Lower lobe of right lung (tissue), 2 donors: ENCODE measurements at places on chromosomes 7 and 10. TPM values are rescaled to one million over a fixed set of nuclear protein-coding genes. Genes with fewer than 3 reads are reported as not detected.

GRCh38 chr10:59922907-59923306, 16.6 kb upstream of the CCDC6 start:
- no peak overlapping the region for H3K27ac ChIP-seq
- DNase-seq, result no peak
- no peaks in the 10 kb centered on the region for H3K4me1 ChIP-seq
- no peaks in the 10 kb centered on the region for H3K27me3 ChIP-seq
- no peaks in the 10 kb centered on the region for H3K36me3 ChIP-seq
- H3K4me3 ChIP-seq, result no peak overlapping the region

The ELFN1 gene
- total RNA-seq, result 1.4 TPM

DNA sequence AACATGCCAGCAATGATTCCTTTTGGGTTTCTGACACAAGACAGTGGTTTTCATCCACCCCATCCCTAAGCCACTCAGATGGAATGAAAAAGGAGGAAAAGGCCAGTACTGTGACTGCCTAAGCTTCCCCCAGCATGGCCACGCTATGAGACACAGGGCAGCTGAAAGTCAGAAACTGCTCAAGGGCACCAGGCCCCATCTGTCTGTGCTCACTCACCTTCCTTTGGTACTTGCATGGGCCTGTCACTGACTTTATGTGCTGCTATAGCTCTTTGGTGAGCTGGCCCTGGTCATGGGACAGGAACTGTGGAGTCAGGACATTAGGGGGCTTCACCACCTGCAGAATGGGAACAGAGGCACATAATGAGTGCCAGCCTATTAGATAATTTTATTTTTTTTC, 21.2 kb upstream of the ACSM6 start:
- no peaks in the 10 kb centered on the region for H3K36me3 ChIP-seq
- H3K4me1 ChIP-seq, result no peaks in the 10 kb centered on the region
- no peak overlapping the region for H3K4me3 ChIP-seq
- DNase-seq, result no peak
- no peak overlapping the region for H3K27ac ChIP-seq
- H3K27me3 ChIP-seq, result no peaks in the 10 kb centered on the region

DNA sequence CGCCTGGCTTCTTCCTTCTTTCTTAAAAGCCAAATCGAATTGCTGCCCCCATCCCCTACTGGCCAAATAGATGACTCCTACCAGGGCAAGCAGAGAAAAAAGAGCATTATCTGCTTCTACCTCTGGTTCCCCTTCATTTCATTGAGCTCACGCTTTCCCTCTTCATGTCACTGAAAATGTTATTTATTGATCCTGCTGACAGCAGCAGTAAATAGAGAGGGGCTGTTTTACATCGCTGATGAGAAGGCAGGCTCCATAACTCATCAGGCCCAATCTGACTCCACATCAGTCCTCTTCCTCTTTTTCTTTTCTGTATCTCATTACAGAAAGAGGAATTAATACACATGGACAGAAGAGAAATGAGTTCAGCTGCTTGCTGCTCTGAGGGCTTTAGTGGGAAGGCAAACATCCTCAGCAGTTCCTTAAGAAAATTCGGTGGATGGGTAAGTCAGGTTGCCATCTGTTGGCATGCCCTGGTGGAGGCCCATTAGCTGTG, 904.1 kb downstream of the KCNMA1 start:
- no peaks in the 10 kb centered on the region for H3K27me3 ChIP-seq
- no peaks in the 10 kb centered on the region for H3K36me3 ChIP-seq

The CISD1 gene
- total RNA-seq, result 24.5 TPM

DNA sequence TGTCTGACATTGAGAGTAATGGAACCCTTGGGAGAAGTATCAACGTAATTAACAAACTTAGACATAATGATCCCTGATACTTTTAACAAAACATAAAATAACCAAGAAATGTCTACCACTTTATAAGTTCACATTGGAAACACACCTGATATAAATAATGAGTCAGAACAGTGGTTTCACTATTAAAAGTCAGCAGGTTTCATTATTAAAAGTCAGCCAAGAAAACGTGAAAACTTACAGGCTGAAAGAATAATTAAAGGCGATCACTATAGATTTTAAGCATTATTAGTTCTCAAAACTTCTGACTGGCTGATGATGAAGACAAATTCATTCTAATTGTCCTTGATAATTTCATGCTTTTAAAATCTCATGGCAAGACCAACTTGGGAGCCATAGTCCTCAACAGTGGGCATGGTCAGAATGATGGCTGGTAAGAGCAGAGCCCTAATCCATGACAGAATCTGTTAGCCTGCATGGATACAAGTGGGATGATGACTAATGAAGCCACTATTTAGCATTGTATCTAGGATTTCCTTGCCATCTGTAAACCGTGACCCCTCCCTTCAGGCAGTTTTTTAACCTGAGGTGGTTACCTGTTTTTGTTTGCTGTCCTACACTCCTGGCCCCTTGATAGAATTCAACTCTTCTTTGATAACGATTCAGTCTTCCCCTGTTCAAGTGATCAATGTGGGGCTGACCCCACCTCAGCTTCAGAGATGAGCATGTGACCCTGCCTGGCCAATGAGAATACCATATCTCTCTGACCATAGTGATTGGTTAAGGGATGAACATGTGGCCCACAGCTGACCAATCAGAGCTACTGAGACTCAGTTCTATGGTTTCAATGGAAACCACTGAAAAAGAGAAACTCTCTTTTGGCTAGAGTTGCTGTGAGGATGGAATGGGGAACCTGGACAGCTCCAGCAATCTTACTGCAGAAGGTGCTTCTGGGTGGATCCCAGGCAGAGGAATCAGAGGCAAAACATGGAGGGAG, 151.0 kb downstream of the PLPP4 start:
- no peak overlapping the region for H3K27ac ChIP-seq
- H3K36me3 ChIP-seq, result no peaks in the 10 kb centered on the region
- DNase-seq, result no peak
- no peaks in the 10 kb centered on the region for H3K27me3 ChIP-seq
- no peaks in the 10 kb centered on the region for H3K4me1 ChIP-seq

DNA sequence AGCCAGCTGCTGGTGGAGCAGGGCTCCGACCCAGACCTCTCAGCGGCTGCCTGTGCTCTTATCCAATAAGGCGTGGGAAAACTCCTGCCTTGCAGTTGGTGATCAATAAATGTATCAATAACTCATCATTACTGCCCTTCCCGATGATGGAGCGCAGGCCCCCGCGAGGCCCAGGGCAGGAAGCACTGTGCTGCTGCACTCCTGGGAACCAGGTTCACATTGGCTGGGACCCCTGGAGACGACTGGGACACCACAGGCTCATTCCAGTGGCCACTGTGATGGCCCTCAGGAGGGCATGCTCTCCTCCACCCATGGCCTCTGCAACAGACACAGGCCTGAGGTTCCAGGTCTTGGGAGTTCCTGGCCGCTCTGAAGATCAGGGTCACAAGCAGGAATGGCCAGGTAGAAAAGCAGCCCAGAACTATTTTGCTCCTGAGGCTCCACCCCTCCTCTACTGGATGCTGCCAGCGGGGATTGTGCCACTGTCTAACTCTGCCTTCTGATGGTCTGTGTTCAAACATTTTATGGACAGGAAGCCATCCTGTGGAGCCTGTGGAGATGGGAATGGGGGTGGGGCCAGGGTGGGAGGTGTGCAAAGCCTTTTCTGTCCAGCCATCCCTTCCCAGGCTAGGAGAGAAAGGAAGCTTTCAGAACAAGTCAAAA, 287.4 kb upstream of the ZMIZ1 start:
- no peak for DNase-seq
- no peak overlapping the region for H3K27ac ChIP-seq
- H3K27me3 ChIP-seq, result no peaks in the 10 kb centered on the region
- H3K36me3 ChIP-seq, result no peaks in the 10 kb centered on the region
- peaks cover 6% of the 10 kb centered on the region for H3K4me1 ChIP-seq
- no peak overlapping the region for H3K4me3 ChIP-seq

DNA sequence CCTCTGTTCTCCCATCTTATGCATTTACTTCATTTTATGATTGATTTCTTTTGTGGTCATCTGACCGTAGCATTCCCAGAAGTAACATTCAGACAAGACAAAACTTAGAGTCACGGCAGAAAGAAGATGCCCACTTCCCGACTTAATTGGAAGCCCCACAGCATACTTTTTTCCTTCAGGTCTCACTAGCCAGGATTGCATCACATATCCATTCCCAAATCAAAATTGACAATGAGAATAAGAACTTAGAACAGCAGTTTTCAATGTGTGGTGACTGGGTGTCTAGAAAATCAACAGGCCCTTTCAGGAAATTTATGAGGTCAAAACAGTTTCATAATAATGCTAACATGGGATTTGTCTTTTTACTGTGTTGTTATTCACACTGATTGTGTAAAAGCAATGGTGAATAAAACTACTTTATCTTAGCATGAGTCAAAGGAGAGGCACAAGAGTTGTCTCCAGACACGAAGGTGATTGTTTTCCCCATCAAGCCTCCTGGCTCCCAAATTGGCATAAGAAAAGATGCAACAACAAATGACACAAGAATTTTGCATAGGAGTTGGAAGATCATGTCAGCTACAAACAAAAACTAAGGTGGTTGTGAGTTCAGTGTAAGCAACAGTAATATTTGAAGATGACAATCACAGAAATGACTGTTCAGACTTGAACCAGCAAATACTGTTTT, 493.9 kb downstream of the HTR7 start:
- H3K27me3 ChIP-seq, result no peaks in the 10 kb centered on the region
- H3K4me1 ChIP-seq, result no peaks in the 10 kb centered on the region
- H3K36me3 ChIP-seq, result no peaks in the 10 kb centered on the region
- no peak for DNase-seq

GRCh38 chr7:6074612-6075380, 43.6 kb downstream of the ANKRD61 start:
- H3K4me3 ChIP-seq, result no peak overlapping the region
- H3K27me3 ChIP-seq, result no peaks in the 10 kb centered on the region
- H3K4me1 ChIP-seq, result no peaks in the 10 kb centered on the region
- peak; percentile 66 for DNase-seq
- H3K27ac ChIP-seq, result no peak overlapping the region
- no peaks in the 10 kb centered on the region for H3K36me3 ChIP-seq

The MBL2 gene
- not detected for total RNA-seq

- H3K4me3 ChIP-seq, result no peak overlapping the region
- no peaks in the 10 kb centered on the region for H3K36me3 ChIP-seq
- H3K27me3 ChIP-seq, result no peaks in the 10 kb centered on the region
- DNase-seq, result no peak
Observed at GRCh38 chr10:29386342-29386999, 97.6 kb downstream of the LYZL1 start.

DNA sequence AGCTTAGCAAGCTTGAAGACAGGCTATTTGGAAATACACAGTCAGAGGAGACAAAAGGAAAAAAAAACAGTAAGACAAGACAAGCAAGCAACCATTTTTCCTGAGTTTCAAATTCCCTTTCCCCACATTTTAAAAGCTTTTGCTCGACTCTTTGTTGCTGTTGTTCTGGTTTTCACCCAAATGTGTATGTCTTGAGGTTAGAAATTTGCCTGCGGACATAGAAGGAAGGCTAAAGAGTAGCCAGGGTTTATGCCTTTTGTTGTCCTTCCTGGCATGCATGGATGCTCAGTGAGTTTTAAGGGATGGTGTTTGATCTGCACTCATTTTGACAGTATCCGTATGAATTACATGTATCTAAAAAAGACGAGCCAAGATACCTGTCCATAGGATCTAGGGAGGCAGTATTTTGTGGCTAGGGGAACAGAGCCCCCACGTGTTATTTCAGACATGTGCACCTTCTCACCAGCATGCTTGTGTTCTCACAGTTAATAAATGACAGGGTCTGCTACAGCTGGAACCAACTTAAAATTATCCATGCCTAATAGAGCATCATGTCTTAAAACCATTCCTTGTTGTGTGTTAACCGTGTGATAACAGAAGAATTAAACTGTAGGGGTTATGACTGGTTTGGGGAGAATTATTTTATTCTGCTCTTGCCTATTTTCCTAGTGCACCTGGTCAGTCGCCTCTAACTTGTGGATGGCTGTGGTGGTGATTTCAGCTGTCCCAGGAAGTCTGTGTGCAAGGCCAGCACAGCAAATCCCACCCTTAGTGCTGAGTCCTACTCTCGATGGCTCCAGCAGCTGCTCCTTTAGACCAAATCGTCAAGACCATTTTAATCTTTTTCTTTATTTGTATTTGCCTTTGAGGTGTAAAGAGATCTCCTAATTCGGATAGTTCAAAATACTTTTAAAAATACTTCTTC, 9.1 kb downstream of the WIPF3 start:
- DNase-seq, result no peak
- H3K36me3 ChIP-seq, result no peaks in the 10 kb centered on the region
- H3K27me3 ChIP-seq, result peaks cover 6% of the 10 kb centered on the region

DNA sequence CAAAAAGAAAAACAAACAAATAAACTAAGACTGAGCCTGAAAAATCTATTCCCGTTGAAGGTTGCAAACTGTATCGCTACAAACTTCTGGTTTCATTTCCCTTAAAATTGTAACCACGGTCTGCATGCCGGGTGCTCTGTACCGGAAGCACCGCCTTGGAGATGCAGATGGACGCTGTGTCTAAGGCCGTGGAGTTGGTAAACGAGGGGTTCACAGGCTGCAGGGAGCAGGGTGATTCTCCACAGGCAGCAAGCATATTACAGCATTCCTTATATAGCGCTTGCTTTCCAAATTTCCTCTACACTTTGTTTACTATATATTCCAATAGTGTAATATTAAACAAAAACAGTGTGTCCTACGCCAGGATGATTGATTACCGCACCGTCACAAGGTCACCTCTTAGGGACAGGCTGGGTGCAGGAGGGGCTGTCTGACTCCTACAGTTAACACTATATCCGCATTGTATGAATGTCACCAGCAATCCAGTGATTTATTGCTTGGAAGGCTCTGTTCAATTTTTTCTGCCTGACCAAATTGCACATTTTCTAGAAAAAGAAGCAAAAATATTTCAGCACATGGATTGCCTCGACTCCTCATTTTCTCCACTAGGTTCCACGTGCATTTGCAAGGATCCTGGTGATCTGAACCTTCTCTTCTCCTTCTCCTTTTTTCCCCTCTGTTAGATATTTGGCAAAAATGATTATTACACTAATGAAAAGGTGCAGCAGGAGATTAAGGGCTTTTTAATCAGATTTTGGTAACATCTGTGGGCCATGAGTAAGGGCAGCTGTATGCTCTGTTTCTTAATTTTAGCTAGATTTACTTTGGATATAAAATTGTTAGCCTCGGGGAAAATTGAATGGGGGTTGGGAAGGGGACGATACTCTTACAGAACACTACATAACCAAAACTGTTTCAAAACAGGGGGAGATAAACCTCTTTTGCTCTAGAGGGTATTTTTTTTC, 325.8 kb upstream of the MGMT start:
- no peak overlapping the region for H3K27ac ChIP-seq
- peaks cover 4% of the 10 kb centered on the region for H3K27me3 ChIP-seq
- H3K4me1 ChIP-seq, result no peaks in the 10 kb centered on the region
- H3K4me3 ChIP-seq, result no peak overlapping the region
- DNase-seq, result no peak
- no peaks in the 10 kb centered on the region for H3K36me3 ChIP-seq

The ADAM22 gene
- total RNA-seq, result 2.7 TPM

- no peak for DNase-seq
- H3K27me3 ChIP-seq, result no peaks in the 10 kb centered on the region
- no peaks in the 10 kb centered on the region for H3K36me3 ChIP-seq
Observed at GRCh38 chr10:116699471-116700150, 42.8 kb downstream of the HSPA12A start.

GRCh38 chr7:151411551-151411950, 1.7 kb upstream of the WDR86 start:
- peaks cover 39% of the 10 kb centered on the region for H3K27me3 ChIP-seq
- no peaks in the 10 kb centered on the region for H3K36me3 ChIP-seq
- H3K27ac ChIP-seq, result no peak overlapping the region
- DNase-seq, result no peak
- peaks cover 34% of the 10 kb centered on the region for H3K4me1 ChIP-seq
- H3K4me3 ChIP-seq, result no peak overlapping the region
